CD4-positive, alpha-beta memory T cell (primary cell): ENCODE measurements at places on chromosomes 1 and 21.
A peak's percentile ranks its signal among the peaks of the same experiment; 100 is the strongest.

DNA sequence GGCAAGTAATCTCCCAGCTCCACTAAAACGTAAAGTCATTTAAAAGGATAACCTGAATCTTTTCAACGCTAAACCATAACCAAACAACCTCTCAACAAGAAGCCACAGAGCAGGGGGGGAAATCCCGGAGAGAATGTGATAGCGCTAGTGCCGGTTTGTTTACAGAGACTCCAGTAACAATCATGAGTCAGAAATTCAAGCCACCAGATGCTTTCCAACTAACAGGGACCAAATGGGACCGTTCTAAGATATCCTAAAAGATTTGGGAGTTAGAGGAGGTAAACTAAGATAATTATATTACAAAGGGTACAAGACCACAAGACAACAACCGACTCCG is 825 bp downstream of the DCAF8 start:
- peak; percentile 81 for DNase-seq

GRCh38 chr1:16172964-16173446 is 17.1 kb upstream of the EPHA2 start:
- no peak for DNase-seq

DNA sequence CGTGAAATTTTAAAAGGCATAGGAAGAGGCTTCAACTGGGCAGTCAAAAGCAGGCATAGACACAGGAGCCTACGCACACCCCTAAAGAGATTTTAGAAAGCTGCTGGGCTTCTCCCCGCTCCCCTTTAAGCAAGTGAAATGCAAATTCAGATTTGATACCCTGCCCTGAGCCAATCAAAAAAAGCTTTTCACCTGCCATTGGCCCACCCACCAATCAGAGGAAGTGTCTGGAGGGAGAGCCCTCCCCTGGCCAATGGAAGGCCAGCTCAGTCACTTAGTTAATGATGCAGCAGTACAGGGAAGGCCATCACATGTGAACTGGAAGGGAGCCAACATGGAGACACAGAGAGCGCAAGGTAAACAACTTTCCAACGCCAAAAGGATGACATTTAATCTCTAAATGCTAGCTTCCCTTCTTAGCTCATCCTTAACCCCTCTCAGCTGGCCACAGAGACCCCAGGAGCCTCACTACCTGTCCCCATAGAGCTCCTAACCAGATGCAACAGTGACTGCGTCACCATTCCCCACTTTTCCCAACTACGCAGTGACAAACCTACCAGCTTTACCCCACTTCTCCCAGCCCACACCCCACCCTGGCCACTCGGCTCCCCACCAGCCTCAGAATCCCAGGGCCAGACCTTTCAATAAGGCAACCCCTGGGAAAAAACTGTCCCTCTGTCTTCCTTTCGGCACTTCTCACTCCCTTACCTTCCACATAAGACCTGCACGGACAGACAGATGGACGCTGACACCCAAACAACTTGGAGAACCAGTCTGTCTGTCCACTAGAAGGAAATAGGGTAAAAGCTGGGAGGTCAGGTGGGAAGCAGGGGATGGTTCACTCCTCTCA is 71.0 kb downstream of the CD46 start:
- peak; percentile 77 for DNase-seq

DNA sequence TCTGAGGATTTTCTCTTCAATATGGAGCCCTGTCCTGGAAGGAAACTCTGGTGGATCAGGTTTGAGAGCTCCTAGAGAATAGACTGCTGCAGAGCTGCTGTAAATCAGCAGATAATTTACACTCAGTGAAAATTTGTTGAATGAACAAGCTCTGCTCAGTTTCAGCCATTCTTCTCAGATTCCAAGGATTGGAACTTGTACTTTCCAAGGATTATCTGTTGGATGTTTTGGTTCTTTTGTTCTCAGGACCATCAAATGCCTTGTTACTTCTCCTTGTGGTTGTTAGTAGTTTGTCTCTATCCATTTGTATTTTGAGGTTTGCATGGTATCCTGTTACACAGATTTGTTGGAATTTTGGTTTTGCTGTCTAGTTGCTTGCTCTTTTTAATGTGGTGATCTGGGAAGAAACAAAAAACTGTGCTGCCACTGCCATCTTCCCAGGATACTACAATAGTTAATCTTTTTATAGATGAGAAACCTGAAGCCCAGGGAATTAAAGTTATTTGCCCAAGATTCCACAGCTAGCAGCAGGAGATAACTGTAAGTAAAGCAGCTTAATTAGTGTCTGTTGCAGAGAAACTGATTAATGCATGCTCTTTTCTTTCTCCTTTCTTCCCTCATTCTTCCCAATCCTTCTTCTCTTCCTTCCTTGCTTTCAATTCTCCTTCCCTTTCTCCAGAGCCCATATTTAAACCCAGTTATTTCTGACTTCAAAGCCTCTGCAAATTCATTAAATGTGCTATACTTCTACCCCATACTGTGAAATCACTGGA is 21.7 kb upstream of the KIFAP3 start:
- no peak for DNase-seq

- DNase-seq, result peak; percentile 36
Observed at GRCh38 chr1:201709564-201710295, 119.2 kb upstream of the IPO9 start.

DNA sequence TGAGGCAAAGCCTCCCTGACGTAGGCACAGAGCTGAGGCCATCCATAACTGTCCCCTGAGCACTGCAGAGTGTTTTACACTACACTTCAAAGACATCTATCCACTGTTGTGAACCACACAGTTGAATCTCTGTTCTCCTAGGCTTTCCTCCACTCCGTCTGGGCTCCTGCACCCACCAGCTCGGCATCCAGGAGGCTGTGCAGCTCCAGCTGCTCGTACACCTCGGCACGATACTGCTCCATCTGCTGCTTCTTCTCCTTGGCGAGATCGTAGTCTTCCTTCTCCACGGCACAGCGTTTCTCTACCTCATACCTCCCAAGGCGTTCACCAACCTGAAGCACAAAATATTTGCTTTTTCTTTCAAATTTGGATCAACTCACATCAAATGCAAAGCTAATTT is 18.2 kb downstream of the CEP104 start:
- DNase-seq, result no peak

GRCh38 chr21:37742532-37742931 is 173.7 kb downstream of the KCNJ6 start:
- no peak for DNase-seq

- DNase-seq, result no peak
Observed at GRCh38 chr1:93603106-93603505, 78.5 kb downstream of the BCAR3 start.

- DNase-seq, result no peak
Observed at GRCh38 chr1:196078691-196079090, 529.5 kb downstream of the KCNT2 start.

DNA sequence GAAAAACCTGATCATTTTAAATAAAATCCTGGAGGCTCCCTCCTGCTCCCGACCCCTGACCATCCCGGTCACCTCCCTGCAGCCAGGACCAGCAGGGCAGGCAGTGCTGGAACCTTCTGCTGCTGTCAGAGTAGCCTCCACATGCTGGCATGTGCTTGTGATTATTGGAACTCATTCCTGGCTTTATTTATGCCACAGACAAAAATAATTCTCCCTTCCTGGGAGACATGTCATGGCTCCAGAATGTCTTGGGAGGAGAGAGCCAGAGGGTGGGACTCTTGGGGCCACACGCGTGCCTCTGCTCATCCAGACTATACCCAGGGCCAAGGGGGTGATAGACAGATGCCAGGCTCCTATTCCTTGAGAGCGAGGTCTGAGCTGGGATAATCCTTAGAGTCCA is 183.6 kb upstream of the RAB4A start:
- DNase-seq, result no peak

DNA sequence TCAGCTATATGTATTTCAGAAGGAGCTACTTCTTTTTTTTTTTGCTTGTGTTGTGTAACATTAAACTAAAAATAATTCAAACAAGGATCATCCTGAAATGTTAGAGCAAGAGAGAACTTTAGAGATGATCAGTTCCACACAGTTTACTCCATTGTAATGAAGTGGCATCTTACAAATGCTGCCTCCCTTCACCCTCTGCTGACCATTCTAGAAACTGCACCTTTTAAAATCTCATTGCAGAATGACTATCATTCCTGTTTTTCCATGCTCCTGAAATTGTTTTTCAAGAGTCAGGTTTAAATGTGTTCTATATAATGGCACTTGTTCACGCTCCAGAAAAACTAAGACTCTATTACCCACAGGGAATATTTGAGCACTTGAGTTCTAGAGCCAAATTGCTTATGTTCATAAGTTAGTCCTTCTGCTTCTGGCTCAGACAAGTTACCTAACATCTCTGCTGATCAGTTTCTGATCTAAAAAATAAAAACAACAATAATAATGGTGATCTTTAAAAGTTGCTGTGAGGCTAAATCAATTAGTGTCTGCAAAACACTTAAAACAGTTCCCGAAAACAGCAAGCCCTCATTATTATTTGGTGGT is 21.5 kb upstream of the SLC44A5 start:
- DNase-seq, result peak; percentile 3

- DNase-seq, result no peak
Observed at GRCh38 chr1:78096017-78096416, 50.3 kb downstream of the GIPC2 start.

GRCh38 chr1:219039017-219039681 is 134.5 kb upstream of the LYPLAL1 start:
- DNase-seq, result no peak

DNA sequence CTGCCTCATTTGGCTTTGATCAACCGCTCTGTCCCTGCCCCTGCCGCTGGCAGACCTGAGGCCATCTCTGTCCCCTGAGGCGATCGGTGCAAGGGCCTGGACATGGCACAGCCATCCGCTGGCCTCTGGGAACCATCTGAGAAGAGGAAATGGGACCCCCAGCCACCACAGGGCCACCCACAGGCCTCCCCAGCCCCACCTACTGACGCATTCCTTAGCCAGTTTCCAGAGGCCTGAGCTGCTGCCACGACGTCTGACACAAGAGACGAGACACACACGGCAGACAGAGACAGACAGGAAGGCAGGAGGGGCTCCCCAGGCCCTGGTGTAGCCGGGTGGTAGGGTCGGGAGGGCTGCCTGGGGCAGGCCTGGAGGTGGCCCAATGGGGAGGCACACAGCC is 37.3 kb upstream of the EDN2 start:
- DNase-seq, result no peak

GRCh38 chr1:12386130-12386529 is 156.3 kb downstream of the VPS13D start:
- DNase-seq, result peak; percentile 52

- DNase-seq, result no peak
Observed at GRCh38 chr1:205668951-205669340, 11.4 kb downstream of the SLC45A3 start.

DNA sequence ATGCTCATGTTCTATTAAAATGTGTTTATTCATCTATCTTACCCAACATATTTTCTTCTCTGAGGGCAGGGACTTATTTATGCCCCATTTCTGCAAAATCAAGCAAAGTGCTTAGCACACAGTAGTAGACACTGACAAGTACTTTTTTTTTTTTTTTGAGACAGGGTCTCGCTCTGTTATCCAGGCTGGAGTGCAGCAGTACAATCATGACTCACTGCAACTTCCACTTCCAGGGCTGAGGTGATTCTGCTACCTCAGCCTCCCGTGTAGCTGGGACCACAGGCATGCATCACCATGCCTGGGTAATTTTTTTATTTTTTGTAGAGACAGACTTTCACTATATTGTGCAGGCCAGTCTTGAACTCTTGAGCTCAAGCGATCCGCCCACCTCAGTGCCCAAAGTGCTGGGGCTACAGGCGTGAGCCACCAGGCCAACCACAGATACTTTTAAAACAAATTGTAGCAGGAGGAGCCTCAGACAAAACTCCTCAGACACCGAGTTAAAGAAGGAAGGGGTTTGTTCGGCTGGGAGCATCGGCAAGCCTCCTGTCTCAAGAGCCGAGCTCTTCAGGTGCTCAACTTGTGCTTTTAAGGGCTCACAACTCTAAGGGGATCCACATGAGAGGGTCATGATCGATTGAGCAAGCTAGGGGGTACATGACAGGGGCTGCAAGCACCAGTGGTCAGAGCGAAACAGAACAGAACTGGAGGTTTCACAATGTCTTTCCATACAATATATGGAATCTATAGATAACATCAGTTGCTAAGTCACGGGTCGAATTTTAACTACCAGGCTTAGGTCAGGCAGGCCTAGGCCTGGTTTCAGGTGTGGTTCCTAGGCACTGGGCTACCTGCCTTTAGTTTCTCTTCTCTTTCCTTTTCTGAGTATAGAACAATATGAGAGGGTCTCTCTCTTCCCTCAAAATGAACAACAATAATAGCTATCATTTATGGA is 5.7 kb upstream of the TMEM167B start:
- no peak for DNase-seq

DNA sequence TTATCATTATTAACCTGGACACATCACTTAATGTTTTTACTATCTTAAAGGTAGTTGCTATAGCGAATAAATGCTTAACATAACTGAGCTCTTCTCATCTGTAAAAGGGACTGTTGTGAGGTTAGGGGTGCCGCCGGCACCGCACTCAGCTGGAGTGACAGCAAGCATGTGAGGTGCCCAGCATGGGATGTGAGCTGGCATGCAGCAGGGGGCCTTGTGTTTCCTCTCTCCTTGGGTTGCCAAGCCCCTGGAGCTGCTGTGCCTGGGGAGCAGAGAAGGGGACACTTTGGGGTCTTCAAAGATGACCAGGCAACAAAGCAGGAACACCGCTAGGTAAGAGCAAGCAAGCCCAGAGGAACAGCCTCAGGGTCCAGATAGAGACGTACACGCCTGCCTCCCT is 2.1 kb upstream of the ZC3H12A start:
- no peak for DNase-seq

DNA sequence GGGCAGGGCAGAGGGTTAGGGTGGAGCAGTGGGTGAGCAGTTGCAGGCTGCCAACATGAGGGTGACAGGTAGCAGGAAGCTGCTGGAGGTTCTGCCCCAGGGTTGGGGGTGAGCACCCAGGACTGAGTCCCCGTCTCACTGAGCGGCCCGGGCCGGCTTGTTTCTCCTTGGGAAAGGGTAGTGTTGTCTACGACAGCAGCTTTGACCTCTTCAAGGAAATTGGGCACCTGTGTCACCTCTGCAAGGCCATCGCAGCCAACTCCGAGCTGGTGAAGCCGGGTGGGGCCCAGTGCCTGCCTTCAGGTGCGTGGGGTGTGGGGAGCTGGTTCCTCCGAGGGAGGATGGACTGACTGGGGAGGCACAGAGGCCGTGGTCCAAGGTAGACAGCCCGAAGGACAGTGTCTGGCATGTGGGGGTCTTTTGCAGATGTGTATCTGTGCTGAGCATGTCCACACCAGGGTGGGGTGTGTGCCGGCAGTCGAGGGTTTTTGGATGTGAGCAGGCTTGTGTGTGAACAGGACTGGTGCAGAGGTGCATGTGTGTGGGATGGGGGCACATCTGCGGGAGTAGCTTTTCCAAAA is 51.9 kb downstream of the DISP3 start:
- no peak for DNase-seq

DNA sequence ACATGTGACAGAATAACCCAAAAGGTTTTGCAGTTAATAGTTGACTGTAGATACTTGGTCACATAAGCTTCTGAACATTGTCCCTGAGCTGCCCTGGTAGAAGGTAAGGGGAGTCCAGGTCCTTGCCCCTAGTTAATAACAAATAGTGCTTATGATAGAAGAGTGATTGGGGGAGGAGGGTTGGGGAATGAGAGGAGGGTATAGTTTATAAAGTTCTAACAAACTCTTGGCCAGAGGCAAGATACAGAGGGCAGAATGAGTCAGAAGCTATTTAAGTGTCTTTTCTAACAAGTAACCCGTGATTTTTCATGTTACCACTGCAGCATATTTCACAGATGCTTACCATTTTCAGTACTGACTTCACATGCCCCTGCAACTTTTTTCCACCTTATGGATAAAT is 26.7 kb upstream of the MYOCOS start:
- no peak for DNase-seq

- DNase-seq, result no peak
Observed at GRCh38 chr1:220067269-220068204, 21.2 kb upstream of the EPRS1 start.
